Left lung (tissue), 14 donors: ENCODE measurements at places on chromosomes 13 and 19. TPM values are rescaled to one million over a fixed set of nuclear protein-coding genes. Genes with fewer than 3 reads are reported as not detected.
A peak's percentile ranks its signal among the peaks of the same experiment; 100 is the strongest.

Gene KLK15
- total RNA-seq = not detected

GRCh38 chr13:66576381-66576780, 653.8 kb downstream of the PCDH9 start:
- H3K4me3 ChIP-seq = no peak overlapping the region
- no peaks in the 10 kb centered on the region for H3K36me3 ChIP-seq
- H3K4me1 ChIP-seq = no peaks in the 10 kb centered on the region
- no peak overlapping the region for H3K27ac ChIP-seq

Gene CYP4F3
- total RNA-seq = 3.7 TPM

GRCh38 chr13:103799028-103799427, 732.8 kb upstream of the SLC10A2 start:
- no peak overlapping the region for H3K27ac ChIP-seq
- no peaks in the 10 kb centered on the region for H3K36me3 ChIP-seq
- no peaks in the 10 kb centered on the region for H3K4me1 ChIP-seq
- no peaks in the 10 kb centered on the region for H3K27me3 ChIP-seq

Gene CHAMP1
- total RNA-seq = 22.7 TPM

- H3K27me3 ChIP-seq = no peaks in the 10 kb centered on the region
- no peak overlapping the region for H3K4me3 ChIP-seq
Measured at GRCh38 chr13:27309401-27309958, 38.9 kb downstream of the RASL11A start.

- no peaks in the 10 kb centered on the region for H3K36me3 ChIP-seq
- H3K27ac ChIP-seq = no peak overlapping the region
- peaks cover 10% of the 10 kb centered on the region for H3K27me3 ChIP-seq
- no peaks in the 10 kb centered on the region for H3K4me1 ChIP-seq
Measured at GRCh38 chr19:32816555-32817099, 52.9 kb downstream of the SLC7A9 start.

- H3K4me3 ChIP-seq = no peak overlapping the region
- no peak for DNase-seq
- H3K27me3 ChIP-seq = no peaks in the 10 kb centered on the region
- H3K4me1 ChIP-seq = no peaks in the 10 kb centered on the region
Measured at GRCh38 chr13:45522571-45522970, 57.8 kb downstream of the COG3 start.

GRCh38 chr19:4064496-4065260, 2.0 kb downstream of the ZBTB7A start:
- no peaks in the 10 kb centered on the region for H3K36me3 ChIP-seq
- H3K27ac ChIP-seq = peak overlapping the region; percentile 90
- peak; percentile 64 for DNase-seq
- peak overlapping the region; percentile 80 for H3K4me3 ChIP-seq
- H3K4me1 ChIP-seq = peaks cover 39% of the 10 kb centered on the region

GRCh38 chr13:110984381-110984780, 69.5 kb upstream of the ANKRD10 start:
- peaks cover 6% of the 10 kb centered on the region for H3K4me1 ChIP-seq
- H3K27ac ChIP-seq = no peak overlapping the region
- no peaks in the 10 kb centered on the region for H3K27me3 ChIP-seq
- H3K36me3 ChIP-seq = no peaks in the 10 kb centered on the region
- no peak for DNase-seq

DNA sequence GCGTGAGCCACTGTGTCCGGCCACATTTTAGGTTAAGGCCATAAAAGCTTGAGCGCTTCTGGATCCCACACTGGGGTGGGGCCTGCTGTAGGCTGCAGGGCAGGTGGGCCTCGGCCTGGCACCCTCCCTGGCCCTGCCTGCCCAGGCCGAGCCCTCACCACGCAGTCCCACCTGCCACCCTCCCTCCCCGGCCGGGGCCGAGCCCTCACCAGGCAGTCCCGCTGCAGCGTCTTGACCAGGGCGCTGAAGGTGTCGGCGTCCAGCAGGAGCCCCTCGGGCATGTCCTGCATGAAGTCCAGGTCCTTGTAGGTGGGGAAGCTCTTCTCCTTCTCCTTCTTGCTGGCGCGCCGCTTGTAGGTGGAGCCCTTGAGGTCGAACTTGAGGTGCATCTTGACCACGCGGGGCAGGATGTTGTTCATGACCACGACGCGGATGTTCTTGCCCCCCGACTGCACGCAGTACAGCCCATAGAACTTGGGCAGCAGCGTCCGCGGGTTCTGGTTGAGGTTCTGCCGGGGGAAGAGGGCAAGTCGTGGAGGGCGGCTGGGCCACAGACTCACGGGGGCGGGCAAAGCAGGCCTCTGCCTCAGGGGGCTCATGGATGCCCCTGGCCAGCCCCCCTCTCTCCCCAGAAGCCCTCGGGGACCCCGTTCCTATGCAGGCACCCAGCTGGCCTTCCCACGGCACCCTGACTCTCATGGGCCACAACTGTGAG, 26.6 kb upstream of the CACTIN start:
- no peaks in the 10 kb centered on the region for H3K4me1 ChIP-seq
- no peaks in the 10 kb centered on the region for H3K36me3 ChIP-seq
- no peaks in the 10 kb centered on the region for H3K27me3 ChIP-seq
- H3K4me3 ChIP-seq = no peak overlapping the region

Gene FCHO1
- total RNA-seq = 12.7 TPM

- H3K36me3 ChIP-seq = peaks cover 7% of the 10 kb centered on the region
- no peak for DNase-seq
- H3K4me1 ChIP-seq = no peaks in the 10 kb centered on the region
- H3K4me3 ChIP-seq = no peak overlapping the region
- H3K27ac ChIP-seq = no peak overlapping the region
Measured at GRCh38 chr13:95924389-95924994, 128.7 kb downstream of the UGGT2 start.

DNA sequence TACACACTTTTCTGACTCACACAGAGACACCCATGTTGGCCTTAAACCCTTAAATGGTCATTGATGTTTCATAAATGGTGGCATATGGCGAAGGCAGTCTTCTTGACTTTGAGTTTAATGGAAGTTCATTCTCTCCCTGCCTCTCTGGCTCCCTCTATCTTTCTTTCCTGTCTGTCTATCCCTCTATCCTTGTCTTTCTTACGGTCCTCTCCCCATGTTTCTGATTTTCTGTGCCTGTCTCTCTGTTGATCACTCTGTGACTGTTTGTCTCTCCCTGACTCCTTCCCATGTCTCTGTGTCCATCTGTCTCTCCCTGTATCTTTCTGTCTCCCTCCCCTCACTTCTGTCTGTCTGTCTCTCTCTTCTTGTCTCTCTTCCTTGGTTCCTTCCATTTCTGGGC, 43.2 kb upstream of the SHKBP1 start:
- H3K27ac ChIP-seq = no peak overlapping the region
- no peak overlapping the region for H3K4me3 ChIP-seq
- no peaks in the 10 kb centered on the region for H3K27me3 ChIP-seq

Gene IL4I1
- total RNA-seq = 2.4 TPM

DNA sequence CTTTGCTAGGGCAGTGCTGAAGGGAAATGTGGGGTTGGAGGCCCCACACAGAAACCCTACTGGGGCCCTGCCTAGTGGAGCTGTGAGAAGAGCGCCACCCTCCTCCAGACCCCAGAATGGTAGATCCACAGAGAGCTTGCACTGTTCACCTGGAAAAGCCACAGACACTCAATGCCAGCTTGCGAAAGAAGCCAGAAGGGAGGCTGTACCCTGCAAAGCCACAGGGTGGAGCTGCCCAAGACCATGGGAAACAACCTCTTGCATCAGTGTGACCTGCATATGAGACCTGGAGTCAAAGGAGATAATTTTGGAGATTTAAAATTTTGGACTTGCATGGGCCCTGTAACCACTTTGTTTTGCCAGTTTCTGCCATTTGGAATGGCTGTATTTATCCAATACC, 615.4 kb upstream of the MIR17HG start:
- H3K36me3 ChIP-seq = no peaks in the 10 kb centered on the region
- no peak overlapping the region for H3K4me3 ChIP-seq
- DNase-seq = no peak
- H3K4me1 ChIP-seq = no peaks in the 10 kb centered on the region
- no peak overlapping the region for H3K27ac ChIP-seq

Gene C19orf38
- total RNA-seq = 11.8 TPM

Gene MZT1
- 8.7 TPM for total RNA-seq

Gene PHF11
- 42.9 TPM for total RNA-seq

DNA sequence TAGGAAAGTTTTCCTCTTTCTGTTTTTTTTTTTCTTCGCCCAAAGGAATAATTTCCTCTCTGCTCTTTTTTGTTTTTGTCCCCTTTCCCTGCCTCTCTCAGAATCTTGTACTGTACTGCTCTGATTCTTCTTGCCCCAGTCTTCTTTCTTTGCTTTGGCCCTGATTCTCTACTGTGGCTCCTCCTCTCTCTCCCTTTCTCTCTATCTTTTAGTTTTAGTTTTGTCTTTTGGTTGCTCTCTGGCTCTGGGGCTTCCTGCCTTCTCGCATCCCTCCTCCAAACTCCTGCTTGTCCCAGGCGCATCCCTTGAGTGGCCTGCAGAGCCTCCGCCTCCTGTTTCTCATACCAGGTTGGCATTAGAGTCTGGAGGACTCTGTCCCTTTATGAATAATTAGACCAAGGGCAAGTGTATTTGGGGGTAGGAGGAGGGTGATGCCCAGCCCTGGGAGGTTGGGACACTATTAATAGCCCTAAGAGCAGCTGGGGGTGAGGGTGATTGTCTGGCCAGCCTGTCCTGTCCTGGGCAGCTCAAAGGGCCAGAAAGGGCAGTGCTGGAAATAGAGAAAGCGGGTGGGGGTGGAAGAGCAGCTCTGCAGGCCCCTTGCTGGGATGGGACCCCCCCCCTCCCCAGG, 39.1 kb downstream of the LYL1 start:
- no peak for DNase-seq
- H3K4me3 ChIP-seq = no peak overlapping the region
- no peaks in the 10 kb centered on the region for H3K36me3 ChIP-seq
- no peaks in the 10 kb centered on the region for H3K27me3 ChIP-seq
- H3K27ac ChIP-seq = no peak overlapping the region

Gene ZNF579
- 14.7 TPM for total RNA-seq

Gene VSTM1
- total RNA-seq = 0.44 TPM

- peaks cover 74% of the 10 kb centered on the region for H3K36me3 ChIP-seq
- peak overlapping the region; percentile 44 for H3K27ac ChIP-seq
- no peak for DNase-seq
- peaks cover 99% of the 10 kb centered on the region for H3K4me1 ChIP-seq
Measured at GRCh38 chr19:35008891-35009341, 8.8 kb downstream of the GRAMD1A start.

GRCh38 chr13:108897955-108898354, 268.5 kb downstream of the MYO16 start:
- no peaks in the 10 kb centered on the region for H3K36me3 ChIP-seq
- H3K27ac ChIP-seq = no peak overlapping the region

Gene ZNF256
- total RNA-seq = 4.2 TPM

Gene IRGC
- not detected for total RNA-seq

- H3K27ac ChIP-seq = no peak overlapping the region
- peaks cover 7% of the 10 kb centered on the region for H3K4me1 ChIP-seq
- no peaks in the 10 kb centered on the region for H3K36me3 ChIP-seq
Measured at GRCh38 chr19:14093117-14093823, 2.7 kb upstream of the SAMD1 start.

DNA sequence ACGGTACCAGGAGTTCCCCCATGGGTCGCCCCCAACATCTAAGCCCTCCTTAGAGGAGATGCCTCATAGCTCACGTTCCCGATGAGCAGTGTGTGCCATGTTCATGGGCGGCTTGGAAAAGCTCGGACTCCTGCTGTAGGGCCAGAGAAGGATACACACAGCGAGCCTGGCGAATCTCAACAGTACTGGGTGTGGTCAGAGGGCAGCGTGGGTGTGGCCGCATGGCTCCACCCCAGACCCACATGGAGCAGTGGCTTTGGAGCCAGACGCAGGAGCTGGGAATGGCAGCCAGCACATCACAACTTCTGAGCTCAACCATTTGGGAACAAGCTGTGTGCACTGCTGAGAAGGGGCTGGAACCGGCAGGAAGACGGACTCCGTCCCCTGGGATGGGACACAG, 15.6 kb downstream of the CAPS start:
- no peak overlapping the region for H3K27ac ChIP-seq
- H3K4me3 ChIP-seq = no peak overlapping the region
- no peak for DNase-seq
- H3K27me3 ChIP-seq = no peaks in the 10 kb centered on the region
